Body of pancreas (tissue), 4 donors: ENCODE measurements at places on chromosomes 3 and 15. TPM values are rescaled to one million over a fixed set of nuclear protein-coding genes. Genes with fewer than 3 reads are reported as not detected.

DNA sequence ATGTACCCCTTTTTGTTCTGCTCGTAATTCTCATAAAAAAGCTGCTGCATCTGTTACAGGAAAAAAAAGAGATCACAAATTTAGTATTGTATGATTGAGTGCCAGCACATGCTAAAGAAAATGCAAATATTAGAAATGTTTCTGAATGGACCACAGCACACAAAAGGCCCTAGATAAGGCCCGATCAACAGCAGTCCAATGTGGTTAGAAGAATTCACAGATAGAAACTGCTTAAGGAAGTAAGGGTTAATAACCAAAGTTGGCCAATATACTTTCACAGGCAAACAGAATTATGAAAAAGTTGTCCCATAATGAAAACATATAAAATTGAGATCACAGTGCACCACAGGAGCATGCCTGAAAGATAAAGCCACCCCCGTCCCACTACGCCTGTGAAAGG lies 72.9 kb downstream of the CHSY1 start:
- DNase-seq: no peak

GRCh38 chr3:120469882-120470301 lies 19.1 kb upstream of the FSTL1 start:
- DNase-seq: no peak

Gene C2CD4A
- total RNA-seq: 2.1 TPM

- DNase-seq: no peak
Measured at GRCh38 chr3:40720341-40720740, 195.6 kb downstream of the ZNF621 start.

- peak; percentile 60 for DNase-seq
Measured at GRCh38 chr3:23183731-23184130, 19.4 kb upstream of the UBE2E2 start.
